IMR-90 (cell line): ENCODE measurements at places on chromosomes 1 and 21. TPM values are rescaled to one million over a fixed set of nuclear protein-coding genes. Genes with fewer than 3 reads are reported as not detected.

The STUM gene
- not detected in 2 replicates for polyA plus RNA-seq

DNA sequence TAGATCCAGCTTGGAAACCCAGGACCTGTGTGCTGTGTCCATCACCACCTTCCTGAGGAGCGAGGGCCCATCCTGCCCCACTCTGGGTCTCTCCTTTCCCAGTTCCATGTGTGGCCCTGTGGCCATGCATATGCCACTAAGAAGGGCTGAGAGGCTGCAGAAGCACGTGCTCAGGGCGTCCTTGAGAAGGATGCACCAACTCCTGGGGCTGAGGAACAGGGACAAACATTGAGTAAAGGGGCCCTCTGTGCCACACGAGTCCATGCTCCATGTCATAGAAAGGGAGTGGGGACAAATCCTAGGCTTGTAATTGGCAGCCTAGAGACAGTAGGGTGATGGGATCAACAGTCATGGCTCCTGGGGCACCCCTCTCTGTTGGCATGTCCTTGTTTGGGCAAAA, 8.4 kb downstream of the ETV3L start:
- DNase-seq: no peak

DNA sequence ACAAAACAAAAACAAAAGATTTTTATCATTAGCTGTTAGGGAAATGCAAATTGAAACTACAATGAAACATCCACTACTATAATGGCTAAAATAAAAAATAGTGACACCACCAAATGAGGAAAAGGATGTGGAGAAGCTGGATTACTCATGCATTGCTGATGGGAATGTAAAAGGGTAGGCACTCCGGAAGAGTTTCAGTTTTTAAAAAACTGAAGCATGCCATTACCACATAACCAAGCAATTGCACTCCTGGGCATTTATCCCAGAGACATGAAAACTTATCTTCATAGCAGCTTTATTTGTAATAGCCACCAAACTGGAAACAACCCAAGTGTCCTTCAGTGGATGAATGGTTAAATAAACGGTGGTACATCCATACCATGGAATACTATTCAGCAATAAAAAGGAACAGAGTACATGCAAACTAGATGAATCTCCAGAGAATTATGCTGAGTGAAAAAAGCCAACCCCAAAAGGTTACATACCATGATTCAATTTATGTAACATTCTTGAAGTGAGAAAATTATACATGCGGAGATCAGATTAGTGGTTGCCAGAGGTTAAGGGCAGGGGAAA, 14.5 kb upstream of the CFAP298 start:
- DNase-seq: peak; percentile 82

DNA sequence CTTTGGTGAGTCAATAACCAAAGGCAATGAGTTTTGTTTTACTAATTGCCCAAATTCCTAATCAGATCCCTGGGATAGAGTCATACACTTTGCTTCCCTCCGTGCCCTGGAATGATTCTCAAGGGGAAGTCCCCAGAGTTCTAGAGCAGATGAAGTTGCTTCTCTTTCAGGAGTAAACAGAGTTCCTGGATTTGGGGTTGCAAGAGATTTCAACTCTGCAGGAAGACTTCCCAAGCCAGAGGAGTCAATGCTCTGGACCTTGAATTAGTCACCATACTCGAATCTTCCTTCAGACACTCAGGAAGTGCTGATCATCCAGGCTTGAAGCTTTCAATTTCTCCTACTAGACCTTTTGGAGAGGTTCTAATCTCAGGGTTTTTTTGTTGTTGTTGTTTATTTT, 39.6 kb downstream of the FCER1A start:
- no peak for DNase-seq
